ENCODE measurements at places on chromosomes 7 and 10.
A peak's percentile ranks its signal among the peaks of the same experiment; 100 is the strongest.

- DNase-seq = no peak
These were observed 31.1 kb downstream of the NET1 start for GRCh38 chr10:5443429-5443828.

GRCh38 chr10:91653219-91653870 is 20.5 kb upstream of the PPP1R3C start:
- peak; percentile 90 for DNase-seq

DNA sequence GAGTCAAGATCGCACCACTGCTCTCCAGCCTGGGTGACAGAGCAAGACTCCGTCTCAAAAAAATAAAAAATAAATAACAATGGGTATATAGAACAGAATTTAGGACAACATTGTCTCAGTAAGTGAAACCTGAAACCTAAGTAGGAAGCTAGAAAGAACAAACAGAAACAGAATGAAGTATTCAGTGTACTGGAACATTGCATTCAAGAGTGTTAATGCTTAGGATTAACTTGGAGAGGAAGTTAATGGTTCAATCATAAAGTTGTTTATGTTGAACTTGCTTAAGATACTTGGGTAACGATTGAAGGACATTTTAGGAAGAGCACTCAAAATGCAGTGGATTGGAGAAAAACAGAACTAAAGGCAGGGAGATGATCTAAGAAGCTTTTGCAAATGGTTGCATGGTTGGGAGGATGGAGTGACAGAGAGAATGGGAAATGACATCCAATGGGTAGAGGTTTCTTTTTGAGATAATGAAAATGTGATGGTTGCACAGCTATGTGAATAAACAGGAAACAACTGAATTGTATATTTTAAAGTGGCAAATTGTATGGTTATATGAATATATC is 233.7 kb downstream of the ADK start:
- DNase-seq = no peak

DNA sequence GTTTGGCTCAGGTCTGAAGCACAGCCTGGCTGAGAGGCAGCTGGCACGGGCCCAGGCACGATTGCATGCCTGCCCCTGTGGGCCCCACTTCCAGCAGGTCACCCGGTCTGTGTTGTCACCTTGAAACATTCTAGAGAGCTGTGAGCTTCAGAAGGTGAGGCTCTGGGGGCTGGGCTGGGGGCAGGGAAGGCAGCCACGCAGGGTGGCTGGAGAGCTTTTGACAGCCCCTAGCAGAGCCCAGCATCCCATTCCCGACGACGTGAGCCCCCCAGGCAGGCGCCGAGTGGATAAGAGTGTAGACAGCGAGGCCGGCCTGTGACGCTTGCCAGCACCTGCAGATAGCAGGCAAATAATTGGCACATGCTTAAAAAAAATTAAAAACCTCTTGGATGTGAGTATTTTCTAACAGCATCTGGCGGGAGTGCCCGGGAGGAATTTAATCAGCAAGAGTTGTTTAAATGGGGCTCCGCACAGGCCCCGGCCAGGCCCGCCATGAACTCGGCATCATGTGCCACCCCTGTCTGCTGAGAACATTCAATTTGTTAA is 212.0 kb upstream of the TBX20 start:
- DNase-seq = no peak

GRCh38 chr10:61336831-61337230 is 116.3 kb downstream of the TMEM26 start:
- DNase-seq = no peak

GRCh38 chr10:20089879-20090278 is 273.6 kb downstream of the PLXDC2 start:
- no peak for DNase-seq

DNA sequence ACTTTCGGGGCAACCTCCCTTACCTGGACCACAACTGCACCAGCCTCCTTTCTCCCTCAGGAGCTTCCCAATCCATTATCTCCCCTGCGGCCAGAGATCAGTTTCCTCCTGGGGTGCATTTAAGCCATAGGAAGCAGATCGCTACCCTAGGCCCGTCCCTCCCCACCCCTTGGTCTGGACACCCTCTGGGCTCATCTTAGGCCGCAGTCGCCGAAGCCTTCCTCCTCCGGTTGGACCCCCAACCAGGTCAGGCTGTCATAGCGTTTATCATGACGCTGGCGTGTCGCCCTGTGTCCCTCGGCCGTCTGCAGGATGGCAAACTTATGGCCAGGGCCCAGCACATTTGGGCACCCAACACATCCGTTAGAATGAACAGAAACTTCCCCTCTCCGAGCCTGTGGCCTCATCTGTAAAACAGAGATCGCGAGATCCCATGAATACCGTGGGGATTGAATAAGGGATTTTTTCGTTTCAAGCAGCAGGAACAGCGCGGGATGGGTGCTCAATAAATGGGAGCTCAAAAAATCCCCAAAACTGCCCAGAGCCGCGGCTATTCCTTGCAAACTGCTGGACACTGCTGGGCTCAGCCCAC is 669 bp upstream of the AP5Z1 start:
- DNase-seq = peak; percentile 79

GRCh38 chr10:37754538-37755323 is 102.7 kb downstream of the ZNF248 start:
- DNase-seq = peak; percentile 20

- DNase-seq = no peak
These were observed 7.8 kb downstream of the C7orf33 start for GRCh38 chr7:148598351-148598750.

GRCh38 chr7:133491846-133492652 is 239.2 kb downstream of the EXOC4 start:
- peak; percentile 25 for DNase-seq

DNA sequence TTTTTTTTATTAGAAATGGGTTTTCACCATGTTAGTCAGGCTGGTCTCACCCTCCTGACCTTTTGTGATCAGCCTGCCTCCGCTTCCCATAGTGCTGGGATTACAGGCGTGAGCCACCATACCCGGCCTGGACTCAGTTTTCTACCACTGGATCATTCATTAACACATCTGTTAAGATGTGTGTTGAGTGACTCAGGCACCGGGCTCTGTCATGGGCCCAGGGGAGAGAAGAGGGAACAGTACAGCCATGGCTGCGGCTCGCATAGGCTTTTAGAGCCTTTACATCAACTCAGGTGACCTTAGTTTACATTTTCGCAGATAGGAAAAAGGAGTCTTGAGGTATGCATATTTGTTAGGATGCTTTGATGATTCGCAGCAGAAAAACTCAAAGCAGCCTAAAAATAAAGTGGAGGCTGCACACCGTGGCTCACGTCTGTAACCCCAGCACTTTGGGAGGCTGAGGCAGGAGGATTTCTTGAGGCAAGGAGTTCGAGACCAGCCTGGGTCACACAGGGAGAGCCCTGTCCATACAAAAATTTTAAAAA is 3.1 kb upstream of the ARPC1B start:
- no peak for DNase-seq
